Activated CD8-positive, alpha-beta memory T cell treated with anti-CD3 and anti-CD28 coated beads, Interleukin-2, amount 50 U/mL, for 48 hours (primary cell): ENCODE measurements at places on chromosomes 12 and 14.

- no peak for DNase-seq
Measured at GRCh38 chr14:42469637-42470426, 863.2 kb downstream of the LRFN5 start.

- DNase-seq, result no peak
Measured at GRCh38 chr12:47766502-47767215, 6.4 kb upstream of the SLC48A1 start.

DNA sequence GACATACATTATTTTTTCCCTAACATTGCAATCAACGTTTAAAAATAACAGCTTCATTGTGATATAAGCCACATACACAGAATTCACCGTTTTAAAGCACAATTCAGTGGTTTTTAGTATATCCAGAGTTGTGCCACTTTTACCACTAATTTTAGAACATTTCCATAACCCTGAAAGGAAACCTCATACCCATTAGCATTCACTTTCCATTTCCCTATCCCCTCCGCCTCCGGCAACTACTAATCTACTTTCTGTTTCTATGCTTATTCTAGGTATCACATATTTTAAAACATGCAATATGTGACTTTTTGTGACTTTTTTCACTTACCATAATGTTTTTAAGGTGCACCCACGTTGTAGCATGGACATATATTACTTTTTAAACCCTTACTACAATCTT, 55.6 kb upstream of the ISM2 start:
- no peak for DNase-seq

DNA sequence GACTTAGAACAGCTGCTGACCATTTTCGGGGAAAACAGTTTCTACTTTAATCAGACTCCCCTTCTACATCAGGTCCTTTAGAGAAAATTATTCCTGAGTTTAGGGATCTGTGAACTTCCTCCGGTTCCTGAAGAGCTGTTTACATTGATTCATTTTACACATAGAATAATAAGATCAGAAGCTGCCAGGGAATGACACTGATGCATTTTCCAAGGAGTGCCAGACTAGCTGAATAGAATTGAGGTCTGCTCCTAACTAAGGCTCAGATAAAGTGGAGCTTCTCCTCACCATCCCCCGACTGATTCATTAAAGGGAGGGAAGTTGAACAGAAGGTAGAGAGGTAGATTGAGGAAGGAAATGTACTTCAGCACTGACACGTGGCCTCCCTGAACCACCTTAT, 41.9 kb upstream of the PSMA6 start:
- no peak for DNase-seq

DNA sequence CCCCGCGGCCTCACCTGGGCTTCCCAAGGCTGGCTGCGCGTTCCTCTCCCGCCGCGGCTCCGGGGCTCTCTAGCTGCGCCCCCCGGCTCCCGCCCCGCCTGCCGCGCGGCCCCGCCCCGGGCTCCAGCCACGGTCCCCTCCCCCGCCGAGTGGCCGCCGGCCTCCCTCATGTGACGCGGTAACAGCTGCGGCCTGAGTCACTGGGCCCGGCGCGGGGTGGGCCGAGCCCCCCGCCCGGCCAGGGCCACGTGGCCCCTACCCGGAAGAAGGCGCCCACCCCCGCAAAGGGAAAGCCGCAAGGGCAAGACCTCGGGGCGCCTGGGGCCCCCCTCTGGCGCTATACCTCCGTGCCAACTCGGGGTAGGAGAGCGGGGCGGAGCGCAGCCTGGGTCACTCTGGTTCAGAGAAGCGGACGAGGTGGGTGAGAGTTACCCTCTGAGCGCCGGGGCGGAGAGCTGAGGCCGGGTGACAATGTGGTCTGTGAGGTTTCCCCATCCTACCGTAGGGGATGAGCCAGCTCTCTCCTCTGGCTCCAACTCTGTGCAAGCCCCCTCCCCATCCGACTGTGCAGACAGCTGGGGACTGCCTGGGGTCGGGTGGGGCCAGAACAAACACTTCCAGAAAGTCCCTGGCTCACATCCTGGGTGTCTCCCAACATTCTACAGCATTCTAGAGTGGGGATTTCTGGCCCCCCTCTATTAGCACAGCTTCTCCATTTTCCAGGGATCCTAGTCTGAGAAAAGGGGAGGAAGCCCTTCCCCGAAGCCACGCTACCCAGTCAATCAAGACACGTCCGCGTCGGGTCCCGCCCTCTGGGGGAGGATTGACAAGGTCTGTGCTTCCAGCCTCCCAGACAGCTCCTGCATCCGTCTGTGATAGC, at the start of gene CD63:
Gene CD63 (minus strand): TSS at position 71 of the 880 bp plus-strand sequence. CDS start 668 bp downstream, outside the sequence.
- DNase-seq, result peak; percentile 92

DNA sequence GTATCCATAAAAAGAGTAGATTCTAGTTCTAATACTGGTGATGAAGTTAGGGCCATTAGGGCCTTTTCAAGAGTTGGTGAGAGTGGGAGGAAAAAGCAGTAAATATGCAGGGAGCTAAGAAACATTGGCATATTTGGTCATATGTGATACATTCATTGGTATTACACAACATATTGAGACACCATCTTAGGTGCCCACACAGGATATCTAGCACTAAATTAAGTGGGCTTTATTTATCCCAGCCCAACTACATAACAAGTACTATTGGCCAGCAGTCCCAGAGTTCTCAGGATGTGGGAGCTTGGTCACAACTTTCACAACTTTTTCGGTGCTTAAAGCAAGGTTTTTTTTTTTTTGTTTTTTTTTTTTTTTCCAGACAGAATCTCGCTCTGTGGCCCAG, 2.0 kb upstream of the ING4 start:
- DNase-seq, result no peak

DNA sequence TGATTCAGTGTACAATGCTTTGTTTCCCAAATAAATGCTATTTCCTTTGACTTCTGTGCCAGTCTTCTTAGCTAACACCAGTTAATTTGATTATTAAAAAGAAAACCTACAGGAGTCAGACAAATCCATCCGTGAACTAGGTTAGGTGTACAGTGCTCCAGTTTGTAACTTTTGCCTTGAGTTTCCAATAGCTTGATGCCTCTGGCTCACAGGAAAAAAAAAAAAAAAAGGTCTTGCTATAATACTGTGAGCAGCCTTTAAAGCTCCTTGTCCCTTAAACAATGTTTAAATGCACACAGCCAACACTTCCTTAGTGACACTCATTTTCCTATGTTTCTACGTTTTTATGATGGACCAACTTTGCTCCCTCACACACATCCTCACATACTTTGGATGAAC, 71.8 kb upstream of the TMX1 start:
- DNase-seq, result no peak

DNA sequence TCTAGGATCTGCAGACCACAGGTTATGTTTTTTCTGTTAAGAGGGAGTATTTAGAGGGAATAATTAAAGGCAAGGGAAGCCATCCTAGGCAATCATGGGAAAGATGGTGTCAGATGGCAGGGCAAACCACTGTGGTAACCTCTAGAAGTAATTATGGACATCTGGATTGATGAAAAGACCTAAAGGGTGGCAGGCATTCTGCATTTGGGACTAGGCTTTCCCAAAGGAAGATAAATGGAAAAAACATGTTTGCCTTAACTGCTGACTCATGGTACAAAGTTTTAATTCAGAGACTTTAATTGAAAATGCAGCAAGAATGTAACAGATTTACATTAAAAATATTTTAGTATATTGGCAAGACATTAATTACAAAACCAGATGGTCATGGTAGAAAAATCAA, 88.1 kb downstream of the TMEM30B start:
- no peak for DNase-seq

DNA sequence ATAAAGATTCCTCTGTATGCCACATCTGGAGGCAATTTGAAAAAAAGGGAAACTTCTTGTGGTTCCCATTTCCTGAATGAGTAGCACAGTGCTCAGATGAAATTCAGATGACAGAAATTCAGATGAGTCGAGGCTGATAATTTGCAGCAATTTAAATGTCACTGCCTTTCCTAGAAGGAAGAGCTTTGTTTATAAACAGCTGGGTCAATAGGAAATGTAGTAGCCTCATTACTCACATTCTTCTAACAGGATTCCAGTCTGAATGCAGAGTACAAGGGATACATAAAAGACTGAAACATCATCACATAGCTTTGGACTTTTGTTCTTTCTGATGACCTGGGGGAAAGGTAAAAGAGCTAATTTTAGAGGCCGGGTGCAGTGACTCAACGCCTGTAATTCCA, 11.3 kb upstream of the DACT1 start:
- no peak for DNase-seq

DNA sequence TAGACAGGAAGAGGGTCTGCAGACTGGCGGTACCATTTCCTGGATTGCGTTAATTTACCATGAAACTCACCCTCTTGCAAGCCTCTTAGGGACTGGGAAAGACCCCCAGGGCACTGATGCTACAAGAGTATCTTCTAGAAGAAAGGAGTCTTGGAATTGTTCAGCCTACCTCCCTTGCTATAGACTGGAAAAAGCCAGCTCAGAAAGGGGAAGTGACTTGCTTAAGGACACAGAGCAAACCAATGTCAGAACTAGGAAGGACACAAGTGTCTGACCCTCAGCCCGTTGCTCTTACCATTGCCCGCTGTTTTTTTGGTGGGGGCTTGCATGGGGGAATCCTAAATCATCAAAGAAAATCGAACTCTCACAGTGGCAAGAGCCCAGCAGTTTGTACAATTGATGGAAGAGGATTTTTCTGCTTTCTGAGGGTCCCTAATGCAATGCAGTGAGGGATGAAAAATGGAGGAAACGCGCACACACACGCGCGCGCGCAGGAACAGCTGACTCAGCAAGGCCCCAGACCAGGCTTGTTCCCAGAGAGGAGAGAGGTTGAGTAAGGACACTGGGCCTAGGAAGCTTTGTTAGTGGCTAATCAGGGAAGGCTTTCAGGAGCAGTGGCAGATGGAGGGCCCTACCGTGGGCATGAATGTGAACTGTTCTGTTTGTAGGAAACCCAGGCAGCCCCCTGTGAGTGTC, 50.9 kb downstream of the RIN3 start:
- DNase-seq, result no peak

GRCh38 chr12:92464911-92465310, 237.9 kb upstream of the PLEKHG7 start:
- no peak for DNase-seq

DNA sequence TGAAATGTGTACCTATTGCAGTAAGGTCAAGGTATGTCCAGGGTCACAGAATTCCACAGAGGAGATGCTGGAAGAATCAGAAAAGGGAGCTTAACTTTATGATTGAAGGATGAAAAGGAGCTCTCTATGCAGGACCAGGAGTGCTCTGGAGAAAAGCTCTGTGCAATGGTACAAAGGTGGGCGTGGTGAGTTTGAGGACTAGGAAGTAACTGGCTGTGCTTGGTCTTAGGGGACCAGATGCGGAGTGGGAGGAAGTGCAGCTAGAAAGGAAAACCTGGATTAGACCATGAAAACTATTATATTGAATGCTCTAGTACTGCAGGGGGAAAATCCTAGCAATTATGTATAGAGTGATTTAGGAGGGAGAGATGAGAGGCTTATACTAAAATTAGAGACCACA, 56.8 kb downstream of the BTG1 start:
- no peak for DNase-seq

DNA sequence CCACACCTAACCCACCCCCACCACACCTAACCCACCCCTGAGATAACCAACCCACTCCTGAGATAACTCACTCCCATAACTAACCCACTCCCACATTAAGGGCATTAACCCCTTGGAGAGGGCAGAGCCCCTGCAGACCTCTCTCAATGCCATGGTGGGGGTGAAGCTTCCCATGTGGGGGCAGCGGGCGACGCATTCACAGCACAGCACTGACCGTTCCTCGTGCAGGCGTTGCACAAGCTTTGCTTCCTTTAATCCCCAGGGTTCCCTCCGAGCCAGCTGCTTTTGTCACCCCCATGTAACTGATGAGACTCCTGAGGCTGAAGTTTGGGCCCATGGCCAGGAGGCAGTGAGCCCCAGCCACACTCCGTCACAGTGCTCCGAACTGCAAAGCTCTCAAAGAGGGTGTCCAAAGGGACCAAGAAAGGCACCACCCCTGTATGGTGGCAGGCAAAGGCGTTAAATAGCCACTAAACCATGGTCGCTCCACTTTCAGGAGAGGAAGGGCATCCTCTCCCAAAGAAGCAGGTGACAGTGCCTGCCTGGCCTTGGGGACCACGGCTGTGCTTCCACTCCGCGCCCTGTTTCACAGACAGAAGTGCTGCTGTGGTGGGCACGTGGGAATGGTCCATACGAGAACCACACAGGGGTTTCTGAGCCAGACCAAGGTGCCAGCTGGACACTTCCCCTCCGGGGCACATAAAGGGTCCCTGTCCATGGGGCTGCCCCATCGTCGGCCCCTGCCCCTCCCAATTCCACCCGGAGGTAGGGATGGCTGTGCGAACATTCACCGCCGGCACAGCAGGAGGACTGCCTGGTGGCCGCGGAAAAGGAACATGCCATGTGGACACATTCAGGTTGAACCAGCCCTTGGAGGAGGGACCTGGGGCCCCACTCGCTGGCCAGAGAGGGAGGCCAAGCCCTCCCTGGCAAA, 28.3 kb downstream of the GALNT9 start:
- no peak for DNase-seq

DNA sequence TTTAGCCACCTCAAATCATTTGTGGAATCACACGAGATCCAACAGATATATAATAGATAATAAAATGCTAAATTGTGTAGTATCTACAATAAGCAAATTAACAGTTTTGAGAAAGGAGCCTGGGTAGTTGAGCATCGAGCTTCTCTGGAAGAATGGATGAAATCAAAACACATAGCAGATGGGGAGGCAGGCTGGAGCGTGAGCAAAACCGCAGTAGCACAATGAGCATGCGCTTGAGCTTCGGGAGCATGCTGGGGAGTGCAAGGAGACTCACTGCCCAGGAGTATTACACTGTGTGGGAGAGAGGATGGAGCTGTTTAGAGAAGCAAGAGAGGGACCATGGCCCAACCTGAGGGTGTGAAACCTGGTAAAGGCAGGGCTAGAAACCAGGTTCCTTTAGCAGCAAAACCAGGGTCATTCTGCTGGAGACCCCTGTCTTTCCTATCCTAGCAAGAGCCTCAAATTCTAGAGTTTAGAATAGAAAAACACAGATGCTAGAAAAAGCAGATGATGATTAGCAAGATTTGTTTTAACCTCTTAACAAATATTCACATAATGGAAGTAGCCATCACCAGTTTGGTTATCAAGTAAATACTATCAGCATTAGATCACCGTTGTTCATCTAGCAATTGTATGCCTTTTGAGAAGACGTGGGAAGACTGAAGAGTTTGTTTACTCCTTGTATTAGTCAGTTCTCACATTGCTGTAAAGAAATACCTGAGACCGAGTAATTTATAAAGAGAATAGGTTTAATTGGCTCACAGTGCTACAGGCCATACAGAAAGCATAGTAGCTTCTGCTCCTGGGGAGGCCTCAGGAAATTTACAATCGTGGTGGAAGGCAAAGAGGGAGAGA, 484.8 kb downstream of the EGLN3 start:
- no peak for DNase-seq
